LNCaP clone FGC (cell line): ENCODE measurements at places on chromosomes 11 and 22.

- no peak for DNase-seq
Observed at GRCh38 chr11:14317659-14318325, 41.2 kb downstream of the RRAS2 start.

- DNase-seq = no peak
Observed at GRCh38 chr11:83070731-83071566, 748 bp downstream of the RAB30 start.

- no peak for DNase-seq
Observed at GRCh38 chr22:33757802-33758483, 162.3 kb downstream of the LARGE1 start.

DNA sequence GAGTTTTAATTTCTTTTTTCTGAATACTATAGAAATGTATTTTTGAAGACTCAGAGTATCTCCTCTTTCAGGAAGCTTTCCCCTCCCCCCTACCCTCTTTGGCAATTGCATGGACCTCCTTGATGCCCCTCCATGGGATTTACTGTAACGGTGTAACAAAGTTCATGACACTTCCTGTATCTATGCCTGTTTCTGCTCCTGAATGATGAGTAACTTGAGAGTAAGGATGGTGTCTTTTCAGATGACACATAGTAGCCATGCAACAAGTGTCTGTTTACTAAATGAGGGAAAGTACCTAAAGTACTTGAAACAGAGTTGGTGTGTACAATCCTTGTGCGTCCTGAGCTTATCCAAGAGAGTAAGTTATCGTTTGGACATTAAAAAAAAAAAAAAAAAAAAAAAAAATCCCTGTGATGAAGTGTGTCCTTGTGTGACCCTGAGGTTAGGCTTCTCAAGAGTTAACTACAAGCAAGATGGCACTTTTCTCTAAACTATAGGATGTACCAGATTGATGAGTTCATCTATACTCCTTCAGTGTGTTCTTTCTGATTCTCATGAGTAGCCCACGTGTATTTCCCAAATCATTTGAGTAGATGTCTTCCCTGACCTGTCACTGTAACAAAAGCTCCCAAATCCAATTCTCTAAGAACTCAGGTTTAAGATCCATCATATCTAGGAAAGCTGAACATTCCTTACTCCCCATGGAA lies 7.4 kb downstream of the ETS1 start:
- DNase-seq = no peak

GRCh38 chr11:111510311-111510710 lies 1.9 kb downstream of the BTG4 start:
- DNase-seq = no peak

GRCh38 chr11:37500425-37500824 lies 902.4 kb upstream of the RAG2 start:
- no peak for DNase-seq

GRCh38 chr11:74819400-74819799 lies 70.8 kb downstream of the RNF169 start:
- no peak for DNase-seq

DNA sequence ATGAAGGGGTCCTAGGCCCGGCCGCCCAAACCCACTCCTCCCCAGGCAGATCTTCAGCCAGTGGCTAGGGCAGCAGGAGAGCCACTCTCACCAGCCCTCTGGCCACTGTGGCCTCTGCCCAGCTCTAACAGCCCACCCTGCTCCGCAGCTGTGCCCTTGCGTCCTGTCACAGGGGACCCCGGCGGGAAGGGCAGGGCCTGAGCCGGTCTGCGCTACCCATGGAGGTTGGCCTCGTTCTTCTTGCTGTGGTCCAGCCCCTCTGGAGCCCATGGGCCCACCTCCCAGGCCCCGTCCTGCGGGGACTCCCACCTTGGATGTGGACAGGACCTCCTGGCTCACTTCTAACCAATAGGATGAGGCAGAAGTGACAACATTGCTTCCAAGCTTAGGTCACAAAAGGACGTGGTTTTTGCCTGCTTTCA lies 38.3 kb upstream of the TH start:
- no peak for DNase-seq

DNA sequence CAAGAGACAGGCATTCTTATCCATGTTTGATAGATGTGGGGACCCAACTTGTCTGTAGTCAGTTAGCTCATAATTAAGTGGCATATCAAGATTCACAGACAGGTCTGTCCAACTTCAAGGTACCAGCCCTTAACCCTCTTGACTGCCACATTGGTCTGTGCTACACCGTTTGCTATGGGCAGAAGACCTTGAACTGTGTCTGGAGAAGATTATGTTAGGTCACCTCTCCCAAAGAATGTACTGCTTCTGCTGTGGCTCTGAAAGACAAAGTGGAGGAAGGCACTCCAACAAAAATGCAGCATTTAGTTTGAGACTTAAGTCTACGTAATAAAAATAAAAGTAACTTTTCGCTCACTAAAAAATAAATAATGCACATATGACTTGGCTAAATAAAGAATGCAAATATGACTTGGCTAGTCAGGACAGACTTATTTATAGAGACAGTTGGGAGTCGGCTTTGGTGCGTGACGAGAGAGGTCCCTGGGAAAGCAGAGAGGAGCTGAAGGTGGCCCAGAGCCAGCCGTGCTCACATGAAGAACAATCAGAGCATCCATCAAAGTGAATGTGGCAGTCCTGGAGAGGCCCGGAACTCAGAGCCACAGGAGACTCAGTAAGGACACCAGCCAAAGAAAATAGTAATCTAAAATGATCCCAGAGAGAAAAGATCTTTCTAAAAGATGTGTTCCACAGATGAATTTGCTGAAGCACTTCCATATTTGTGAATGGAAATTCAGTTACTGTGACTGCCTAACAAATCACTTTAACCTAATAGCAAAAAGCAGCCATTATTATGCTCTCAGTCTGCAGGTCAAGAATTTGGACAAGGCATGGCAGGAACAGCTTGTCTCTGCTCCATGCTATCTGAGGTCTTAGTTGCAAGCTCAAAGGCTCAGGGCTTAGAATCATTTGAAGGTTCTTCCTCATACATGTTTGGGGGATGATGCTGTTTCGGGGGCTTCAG lies 35.0 kb downstream of the CWC15 start:
- peak; percentile 52 for DNase-seq

DNA sequence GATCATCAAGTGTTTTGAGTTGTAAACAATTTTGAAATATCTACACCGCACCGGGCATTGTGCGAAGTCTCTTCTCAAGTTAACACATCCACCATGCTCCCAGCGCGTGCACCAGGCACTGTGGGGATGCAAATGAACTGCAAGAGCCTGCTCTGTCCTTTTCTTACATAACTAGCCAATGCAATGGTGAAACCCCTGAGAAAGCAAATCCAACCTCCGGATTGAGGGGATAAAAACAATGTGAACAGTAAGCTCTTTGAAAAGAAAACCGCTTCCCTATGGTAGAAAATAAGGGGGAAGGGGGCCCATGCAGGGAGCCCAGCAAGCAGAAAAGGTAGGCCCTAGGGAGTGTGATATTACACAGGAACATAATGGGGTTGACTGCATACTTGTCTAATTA lies 274.9 kb upstream of the MPPED2 start:
- no peak for DNase-seq

GRCh38 chr22:48756146-48757111 lies 1071.2 kb downstream of the BRD1 start:
- DNase-seq = no peak

- DNase-seq = no peak
Observed at GRCh38 chr11:75203138-75203537, 37.4 kb upstream of the TPBGL start.

GRCh38 chr22:19543970-19544708 lies 19.9 kb upstream of the CLDN5 start:
- DNase-seq = no peak

- no peak for DNase-seq
Observed at GRCh38 chr11:888310-889212, 22.0 kb downstream of the CHID1 start.

GRCh38 chr11:116215471-116216113 lies 557.2 kb downstream of the BUD13 start:
- DNase-seq = no peak

DNA sequence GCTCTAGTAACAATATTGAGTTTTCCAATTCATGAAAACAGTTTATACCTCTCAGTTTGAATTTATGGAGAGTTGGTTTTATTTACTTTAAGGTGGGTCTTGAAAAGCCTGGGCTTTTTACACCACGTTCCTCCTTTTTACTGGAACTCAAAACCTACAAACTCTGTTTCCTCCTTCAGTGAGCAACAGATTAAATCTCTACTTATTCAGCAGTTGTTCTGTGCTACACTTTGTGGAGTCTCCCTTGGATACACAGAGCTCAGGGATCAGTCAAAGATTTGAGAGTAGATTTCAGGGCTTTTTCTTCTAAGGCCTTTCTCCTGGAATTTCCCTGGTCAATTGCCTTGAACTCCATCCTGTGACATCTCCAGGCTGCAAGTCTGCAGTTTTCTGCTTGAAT lies 3.5 kb downstream of the NXPE1 start:
- DNase-seq = no peak

DNA sequence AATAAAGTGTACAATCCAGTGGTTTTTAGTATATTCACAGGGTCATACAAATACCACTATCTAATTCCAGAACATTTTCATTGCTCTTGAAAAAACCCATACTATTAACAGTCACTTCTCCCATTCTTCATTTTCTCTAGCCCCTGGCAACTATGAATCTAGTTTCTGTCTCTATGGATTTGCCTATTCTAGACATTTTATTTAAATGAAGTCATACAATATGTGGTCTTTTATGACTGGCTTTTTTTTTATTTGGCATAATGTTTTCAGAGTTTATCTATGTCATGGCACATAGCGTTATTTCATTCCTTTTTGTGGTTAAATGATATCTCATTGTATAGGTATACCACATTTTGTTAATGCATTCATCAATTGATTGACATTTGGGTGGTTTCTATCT lies 59.4 kb downstream of the KDM2A start:
- no peak for DNase-seq

- DNase-seq = no peak
Observed at GRCh38 chr11:65810046-65810868, 23.4 kb downstream of the OVOL1 start.

DNA sequence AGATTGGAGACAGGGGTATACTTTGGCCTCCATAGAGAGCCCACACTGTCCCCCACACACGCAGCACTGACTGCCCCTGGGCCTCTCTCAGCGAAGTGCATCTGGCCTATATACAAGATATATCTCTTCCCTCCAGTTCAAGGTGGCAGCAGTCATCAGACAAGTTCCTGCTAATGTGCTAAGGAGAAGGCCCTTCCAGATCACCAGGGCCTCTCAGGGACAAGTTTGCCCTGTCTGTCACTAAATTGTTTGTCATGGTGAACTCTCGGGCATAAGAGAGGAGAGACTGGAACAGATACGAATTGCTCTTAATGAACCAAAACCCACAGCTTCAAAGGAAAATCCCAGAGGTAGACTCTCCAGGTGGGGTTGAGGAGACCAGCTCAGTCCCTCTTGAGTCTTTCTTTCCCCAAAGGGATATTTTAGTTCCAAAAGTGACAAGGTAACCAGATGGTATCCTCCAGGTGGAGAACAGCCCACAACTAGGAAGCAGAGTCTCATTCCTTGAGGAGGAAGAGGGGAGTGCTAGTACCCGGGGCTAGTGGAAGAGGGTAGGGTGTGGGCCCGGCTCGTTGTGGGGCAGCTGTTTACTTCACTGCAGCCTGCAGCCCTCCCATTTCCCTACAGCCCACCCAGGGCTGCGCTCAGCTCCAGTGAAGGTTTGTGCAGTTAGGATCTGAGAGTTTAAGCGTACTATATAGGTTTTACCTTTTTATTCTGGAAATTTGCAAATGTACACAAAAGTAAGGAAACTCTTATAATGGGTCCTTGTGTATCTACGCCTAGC lies 2.2 kb upstream of the SLC35C1 start:
- DNase-seq = no peak

DNA sequence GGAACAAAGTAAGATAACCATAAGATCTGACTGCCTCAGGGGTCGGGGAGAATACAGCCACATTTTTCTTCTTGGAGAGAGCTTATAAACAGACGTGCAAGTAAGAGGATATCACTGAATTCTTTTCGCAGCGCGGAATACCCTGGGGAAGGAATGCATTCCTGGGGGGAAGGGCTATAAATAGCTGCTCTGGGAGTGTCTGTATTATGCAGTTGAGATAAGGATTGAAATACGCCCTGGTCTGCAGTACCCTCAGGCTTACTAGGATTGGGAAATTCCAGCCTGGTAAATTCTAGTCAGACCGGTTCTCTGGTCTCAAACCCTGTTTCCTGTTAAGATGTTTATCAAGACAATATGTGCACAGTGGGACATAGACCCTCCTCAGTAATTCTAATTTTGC lies 1491.7 kb upstream of the RAG2 start:
- DNase-seq = no peak

- DNase-seq = no peak
Observed at GRCh38 chr11:61352038-61352437, 9.6 kb downstream of the CYB561A3 start.

DNA sequence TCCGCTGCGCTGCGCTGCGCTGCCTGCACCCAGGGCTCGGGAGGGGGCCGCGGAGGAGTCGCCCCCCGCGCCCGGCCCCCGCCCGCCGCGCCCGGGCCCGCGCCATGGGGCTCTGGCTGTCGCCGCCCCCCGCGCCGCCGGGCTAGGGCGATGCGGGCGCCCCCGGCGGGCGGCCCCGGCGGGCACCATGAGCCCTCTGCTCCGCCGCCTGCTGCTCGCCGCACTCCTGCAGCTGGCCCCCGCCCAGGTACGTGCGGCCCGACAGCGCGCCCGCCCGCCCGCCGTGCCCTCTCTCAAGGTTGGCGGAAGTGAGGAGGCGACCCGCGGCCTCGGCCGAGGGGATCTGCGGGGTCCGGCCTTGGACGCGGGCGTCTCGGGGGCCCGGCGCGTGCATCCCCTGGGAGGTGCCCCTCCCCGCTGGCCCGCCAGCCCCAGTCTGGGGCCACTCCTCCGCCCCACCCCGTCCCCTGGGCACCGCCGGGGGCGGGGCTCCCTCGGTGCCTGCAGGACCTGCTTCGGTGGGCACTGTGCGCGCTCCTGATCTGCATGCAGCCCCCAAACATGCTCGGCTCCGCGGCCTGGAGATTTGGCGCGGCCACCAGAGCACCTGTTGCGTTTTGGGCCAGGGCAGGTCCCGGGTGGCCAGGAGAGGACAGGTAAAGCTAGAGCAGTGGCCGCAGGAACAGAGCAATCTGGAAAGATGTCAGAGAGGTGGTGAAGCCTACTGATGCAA lies 429 bp downstream of the VEGFB start:
- no peak for DNase-seq

GRCh38 chr22:49922484-49922883 lies 4.0 kb downstream of the CRELD2 start:
- DNase-seq = no peak
